ENCODE measurements at places on chromosomes 1 and 21.

DNA sequence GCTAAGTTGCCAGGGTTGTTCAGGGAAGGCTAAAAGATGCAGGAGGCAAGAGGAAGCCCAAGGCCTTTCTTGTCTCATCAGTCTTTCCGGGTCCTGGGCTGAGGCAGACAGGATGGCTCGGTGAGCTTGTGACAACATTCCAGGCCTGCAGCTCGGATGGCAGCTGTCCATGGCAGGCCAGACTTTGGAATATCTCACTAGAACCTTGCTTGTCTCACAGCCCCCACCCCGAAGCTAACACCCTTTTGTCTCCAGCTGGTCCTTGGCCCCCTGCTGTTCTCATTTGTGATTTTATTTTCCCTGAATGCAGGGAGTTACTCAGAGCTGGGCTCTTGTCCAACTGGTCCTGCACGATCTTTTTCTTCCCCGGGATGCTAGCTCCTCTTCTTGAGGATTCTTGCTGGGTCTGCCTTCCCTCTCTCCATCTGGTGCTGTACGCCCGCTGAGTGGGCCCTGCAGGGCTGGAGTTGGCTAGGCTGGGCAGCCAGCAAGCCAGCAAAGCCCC, 477.2 kb upstream of the CAMK1G start:
- no peak for DNase-seq

DNA sequence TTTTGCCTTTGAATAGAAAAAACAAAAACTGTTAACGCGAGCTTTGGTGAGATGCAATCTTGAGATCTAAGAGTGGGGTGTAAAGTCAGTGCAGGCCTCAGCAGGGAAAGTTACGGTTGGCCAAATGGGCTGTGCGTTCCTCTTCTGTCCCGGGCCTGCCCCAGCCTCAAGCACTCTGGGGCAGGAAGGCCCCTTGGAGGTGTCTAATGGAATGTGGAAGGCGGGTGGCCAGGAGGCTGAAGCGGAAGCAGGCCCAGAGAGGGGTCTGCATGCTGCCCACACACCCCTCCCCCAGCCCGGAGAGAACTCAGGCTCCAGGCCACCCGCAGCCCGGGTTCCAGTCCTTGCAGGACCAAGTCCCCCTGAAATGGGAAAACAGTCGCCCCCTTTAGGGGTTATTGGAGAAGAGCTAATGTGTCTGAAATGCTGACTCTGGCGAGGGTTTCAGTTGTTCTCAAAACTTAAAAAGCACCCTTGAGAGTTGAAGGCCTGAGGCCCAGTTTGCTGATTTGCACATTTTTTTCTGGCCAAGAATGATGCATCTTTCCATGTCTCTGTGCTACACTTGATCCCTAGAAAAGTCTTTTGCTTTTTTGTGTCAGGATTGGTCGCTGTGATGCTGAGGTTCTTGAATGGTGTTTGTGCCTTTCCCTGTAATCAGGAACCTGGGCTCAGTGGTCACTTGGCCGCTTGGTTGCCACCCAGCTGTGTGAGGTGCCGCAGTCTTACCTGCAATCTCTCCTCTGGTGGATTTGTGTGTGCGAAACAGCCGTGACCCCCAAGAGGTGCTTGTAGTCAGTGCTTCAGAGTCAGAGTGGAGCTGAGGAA, 2.0 kb downstream of the COL18A1 start:
- DNase-seq: no peak

GRCh38 chr1:178092878-178093493, 918 bp upstream of the RASAL2 start:
- no peak for DNase-seq

DNA sequence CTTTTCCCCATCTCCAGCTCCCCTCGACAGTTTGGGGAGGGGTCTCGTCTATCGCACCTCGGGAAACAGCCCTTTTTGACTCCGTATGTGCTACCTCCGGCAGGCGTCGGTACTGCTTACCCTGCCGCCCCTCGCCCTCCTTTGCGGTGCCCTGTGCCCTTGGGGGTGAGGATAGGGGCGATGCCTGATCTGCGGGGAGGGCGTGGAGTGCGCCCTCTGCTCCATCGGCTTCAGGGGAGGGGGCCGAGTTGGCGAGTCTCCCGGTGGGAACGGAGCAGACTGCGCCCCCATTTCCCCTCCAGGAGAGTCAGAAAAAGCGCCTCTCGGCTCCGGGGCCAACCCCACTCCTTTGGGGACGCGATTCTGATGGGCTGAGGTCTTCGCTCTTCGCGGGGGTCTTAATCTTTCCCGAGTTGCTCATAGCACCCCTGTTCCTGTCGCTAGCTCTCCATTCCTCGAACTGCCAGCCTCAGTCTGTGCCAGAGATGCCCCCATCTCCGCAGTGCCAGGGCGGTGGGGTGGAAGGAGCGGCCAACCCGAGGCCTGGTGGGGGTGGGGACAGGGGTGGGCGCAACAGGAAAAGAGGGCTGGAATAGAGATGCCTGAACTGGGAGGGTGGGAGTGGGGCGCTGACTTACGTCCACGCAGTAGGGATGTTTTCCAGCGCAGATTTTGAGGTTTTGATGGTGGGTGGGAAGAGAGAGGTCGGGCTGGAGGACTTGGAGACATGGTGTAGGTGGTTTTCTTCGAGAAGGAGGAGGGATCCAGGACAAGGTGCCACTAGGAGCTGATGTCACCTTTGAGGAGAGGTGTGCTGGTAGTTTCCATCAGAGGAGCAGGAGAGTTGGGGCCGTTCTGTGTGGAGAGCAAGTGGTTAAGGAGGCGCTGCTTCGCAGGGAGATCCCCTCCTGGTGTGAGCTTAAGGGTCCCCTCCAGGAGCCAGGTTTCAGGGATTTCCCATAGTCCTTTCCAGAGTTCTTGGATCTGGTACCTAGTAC, 674 bp downstream of the PPFIA4 start:
- DNase-seq: no peak

DNA sequence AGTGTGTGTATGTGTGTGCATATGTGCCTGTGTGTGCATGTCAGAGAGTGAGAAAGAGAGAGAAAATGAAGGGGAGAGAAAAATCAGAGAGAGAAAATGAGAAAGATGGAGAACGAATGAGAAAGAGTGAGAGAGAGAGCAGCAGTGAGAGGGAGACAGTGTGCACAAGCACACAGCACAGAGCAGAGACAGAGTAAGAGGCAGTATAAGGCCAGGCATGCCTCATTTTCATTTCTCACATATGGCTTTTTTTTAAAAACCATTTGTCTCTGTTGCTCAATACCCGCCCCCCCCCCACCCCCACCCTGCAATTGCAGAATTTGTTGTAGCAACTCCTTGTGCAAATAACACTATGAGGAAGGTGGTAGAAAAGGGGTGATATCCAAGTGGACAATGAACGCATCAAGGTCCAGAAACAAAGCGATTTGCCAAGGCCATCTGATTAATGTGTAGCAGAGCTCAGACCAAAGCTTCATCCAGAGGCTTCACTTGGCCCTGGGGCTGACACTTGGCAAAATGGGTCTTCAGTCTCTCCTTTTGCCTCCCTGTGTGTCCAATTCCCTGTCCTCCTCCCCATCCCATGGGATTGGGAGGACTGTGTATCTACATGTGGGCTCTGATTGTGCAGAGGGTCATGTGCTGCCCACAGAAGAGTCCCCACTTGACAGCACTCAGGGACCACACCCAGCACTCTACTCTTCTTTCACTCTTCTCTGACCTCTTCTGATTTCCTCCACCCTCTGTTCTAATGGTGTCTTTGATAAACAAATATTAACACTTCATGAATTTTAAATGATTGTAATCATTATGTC, 38.9 kb upstream of the HSD3B1 start:
- no peak for DNase-seq

- DNase-seq: no peak
Measured at GRCh38 chr1:185681034-185681633, 53.1 kb upstream of the HMCN1 start.

DNA sequence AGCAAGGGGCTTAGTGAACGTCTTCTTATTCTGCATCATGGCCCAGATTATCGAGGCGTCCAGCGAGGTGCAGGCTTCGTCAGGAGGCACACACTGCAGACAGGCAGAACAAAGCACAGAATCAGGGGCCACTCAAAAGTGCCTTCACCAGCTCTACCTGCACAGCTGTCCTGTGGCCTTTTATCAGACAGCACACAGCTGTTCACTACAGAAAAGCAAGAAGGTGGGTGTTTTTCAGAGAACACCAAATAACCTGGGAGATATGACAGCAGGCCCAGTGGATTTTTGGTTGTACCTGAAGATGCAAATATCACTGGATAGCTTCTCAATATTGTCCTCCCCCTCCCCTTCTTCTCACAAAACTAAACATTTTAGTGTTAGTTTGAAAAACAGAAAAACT, 177.3 kb downstream of the TGFBR3 start:
- no peak for DNase-seq

DNA sequence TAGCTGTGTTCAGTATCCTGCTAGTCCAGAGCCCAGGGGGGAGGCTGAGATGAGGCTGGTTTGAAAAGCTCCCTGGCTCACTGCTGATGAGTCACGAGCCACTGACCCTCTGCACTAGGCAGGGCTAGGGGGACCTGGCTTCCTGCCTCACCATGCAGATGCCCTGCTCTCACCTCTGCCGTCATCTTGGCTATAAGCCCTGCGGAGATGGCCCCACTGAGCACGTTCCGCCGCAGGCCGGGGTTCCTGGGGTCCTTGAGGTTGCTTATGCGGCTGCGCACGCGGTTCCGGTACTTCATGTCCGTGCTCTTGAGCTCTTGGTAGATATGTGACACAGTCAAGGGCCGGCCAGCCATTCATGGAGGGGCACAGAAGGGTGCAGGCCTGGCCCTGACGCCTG, 24.1 kb upstream of the ZNF436 start:
- DNase-seq: peak; percentile 38

GRCh38 chr1:155003227-155003765, 694 bp downstream of the ZBTB7B start:
- no peak for DNase-seq

- DNase-seq: no peak
Measured at GRCh38 chr1:62159940-62160348, 34.7 kb upstream of the L1TD1 start.

GRCh38 chr1:91631718-91632330, 131.2 kb downstream of the CDC7 start:
- no peak for DNase-seq

DNA sequence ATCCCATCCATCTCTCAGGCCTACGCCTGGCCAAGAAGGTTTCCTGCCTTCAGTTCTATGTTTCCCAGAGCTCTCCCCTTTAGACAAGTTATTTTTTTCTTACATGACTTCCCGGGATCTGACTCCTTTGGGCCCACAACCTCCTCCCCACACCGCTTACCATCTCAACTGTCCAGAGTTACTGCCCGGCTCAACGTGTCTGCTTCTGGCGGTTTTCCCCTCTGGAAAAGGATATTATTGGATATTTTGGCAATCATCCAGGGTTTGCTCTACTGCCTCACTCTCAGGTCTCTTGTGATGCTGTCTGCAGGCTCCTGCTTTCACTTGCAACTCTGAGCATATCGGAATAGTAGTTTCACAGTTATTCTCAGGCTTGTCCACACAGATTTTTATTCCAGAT, 318.2 kb upstream of the CAMK1G start:
- no peak for DNase-seq

GRCh38 chr1:86015375-86015774, 141.2 kb downstream of the COL24A1 start:
- DNase-seq: no peak

DNA sequence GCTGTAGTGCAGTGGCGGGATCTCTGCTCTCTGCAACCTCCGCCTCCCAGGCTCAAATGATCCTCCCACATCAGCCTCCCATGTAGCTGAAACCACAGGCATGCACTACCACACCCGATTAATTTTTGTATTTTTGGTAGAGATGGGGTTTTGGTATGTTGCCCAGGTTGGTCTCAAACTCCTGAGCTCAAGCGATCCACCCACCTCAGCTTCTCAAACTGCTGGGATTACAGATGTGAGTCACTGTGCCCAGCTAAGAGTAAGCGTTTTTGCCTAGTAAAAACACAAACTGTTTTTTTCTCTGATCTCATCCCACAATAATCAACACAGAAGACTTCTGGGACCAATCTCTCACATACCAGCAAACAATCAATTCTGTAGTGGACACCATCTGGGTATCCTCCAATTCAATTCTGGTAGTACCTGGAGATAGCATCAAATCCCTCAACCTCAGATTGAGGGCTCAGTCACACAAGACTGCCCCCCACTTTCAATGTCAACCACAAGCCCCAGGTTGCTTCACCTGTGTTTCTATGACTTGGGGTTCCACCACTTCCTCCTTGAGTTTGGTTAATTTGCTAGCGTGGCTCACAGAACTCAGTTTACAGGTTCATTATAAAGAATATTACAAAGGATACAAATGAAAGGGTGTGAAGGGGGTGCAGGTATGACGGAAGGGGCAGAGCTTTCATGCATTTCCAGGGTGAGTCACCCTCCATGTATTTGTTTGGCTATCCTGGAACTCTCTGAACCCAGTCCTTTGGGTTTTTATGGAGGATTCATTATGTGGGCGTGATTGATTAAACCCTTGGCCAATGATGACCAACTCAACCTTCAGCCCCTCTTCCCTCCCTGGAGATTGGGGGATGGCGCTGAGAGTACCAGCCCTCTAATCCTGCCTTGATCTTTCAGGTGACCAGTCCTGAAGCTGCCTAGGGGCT, 40.0 kb upstream of the RHOU start:
- DNase-seq: peak; percentile 59

DNA sequence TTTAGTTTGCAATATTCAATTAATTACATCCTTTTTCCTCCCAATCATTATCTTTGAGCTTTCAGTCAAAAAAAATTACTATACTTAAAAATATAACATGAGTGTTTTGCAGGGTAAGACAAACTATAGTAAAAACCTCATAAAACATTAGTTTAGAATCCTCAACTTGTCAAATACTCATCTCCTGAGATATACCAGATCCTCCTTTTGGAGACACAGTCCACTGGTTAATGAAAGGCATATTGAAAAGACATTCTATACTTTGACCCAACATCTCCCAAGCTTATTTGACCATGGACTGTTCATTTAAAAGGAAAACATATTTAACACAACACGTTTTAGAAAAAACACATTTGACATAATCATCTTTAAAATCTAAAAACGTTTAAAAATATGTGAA, 52.8 kb downstream of the NRIP1 start:
- DNase-seq: no peak

DNA sequence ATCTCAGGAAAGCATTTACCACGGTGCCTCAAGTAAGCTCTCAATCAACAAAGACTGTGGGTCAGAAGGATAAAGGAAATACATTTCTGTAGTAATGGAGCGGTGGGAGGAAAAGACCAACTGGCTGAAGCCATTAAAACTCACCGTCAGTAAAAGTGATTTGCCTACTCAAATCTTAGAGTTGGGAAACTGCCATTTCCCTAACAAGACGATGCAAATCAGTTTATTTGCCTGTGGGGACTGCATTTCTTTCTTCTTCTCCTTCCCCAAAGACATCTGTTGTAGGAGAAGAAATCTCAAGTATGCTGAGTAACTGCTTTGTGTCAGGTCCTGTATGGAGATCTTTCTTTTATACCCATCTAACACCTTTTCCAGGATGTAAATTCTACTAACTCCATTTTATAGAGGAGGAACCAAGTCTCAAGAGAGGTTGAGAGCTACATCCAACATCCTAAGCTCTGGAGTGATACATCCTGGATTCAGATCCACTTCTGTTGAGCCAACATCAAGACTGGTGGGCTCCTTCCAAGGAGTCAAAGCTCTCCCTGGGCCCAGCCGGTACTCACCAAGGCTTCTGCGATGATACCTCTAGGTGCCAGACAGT, 219.3 kb upstream of the FGGY start:
- no peak for DNase-seq

All from NCI-H226 (cell line).